ENCODE measurements at places on chromosomes 16 and 17. TPM values are rescaled to one million over a fixed set of nuclear protein-coding genes. Genes with fewer than 3 reads are reported as not detected.

MARVELD3 gene
- not detected for total RNA-seq

ZFHX3 gene
- total RNA-seq, result 10.6 TPM

KRT40 gene
- total RNA-seq, result not detected

TBC1D3E gene
- total RNA-seq, result not detected

SLC12A3 gene
- not detected for total RNA-seq

PPP1R27 gene
- total RNA-seq, result not detected

ST6GALNAC1 gene
- not detected for total RNA-seq

All from smooth muscle cell of trachea (primary cell).